ENCODE measurements at places on chromosomes 5 and 9. TPM values are rescaled to one million over a fixed set of nuclear protein-coding genes. Genes with fewer than 3 reads are reported as not detected.

- no peak for DNase-seq
Measured at GRCh38 chr5:84693256-84693655, 308.6 kb upstream of the EDIL3 start.

DNA sequence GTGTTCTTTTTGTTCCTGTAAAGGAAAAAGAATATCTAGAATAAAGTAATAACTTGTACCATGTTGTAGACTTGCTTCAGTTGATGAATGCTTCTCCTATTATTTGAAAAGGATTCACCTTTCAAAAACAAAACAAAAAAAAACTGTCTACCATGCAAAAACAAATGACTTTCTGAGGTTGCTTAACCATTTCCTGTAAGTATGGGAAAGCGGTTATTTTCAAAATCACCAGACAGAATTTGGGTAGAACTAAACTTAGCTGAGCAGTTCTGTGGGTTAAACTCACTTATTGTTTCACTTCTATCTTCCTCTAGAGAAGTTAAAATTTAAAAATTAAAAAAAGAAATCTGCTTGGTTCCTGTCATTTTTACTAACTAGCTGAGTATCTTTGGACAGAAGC lies 25.2 kb downstream of the LNPEP start:
- no peak for DNase-seq

- DNase-seq: no peak
Measured at GRCh38 chr5:133406977-133407632, 205.2 kb downstream of the FSTL4 start.

GRCh38 chr9:11275158-11275695 lies 662.4 kb upstream of the PTPRD start:
- no peak for DNase-seq

GRCh38 chr5:123756318-123756665 lies 244.3 kb downstream of the CSNK1G3 start:
- DNase-seq: no peak

The ELAVL2 gene
- total RNA-seq: not detected

The CNTFR gene
- 6.6 TPM for total RNA-seq
